Nucleus accumbens (tissue), 56 donors: ENCODE measurements at places on chromosomes 7 and 10.

- no peak for DNase-seq
Measured at GRCh38 chr7:95317966-95318365, 6.4 kb downstream of the PON1 start.

GRCh38 chr7:108136191-108136688, 6.1 kb upstream of the LAMB4 start:
- DNase-seq: no peak

DNA sequence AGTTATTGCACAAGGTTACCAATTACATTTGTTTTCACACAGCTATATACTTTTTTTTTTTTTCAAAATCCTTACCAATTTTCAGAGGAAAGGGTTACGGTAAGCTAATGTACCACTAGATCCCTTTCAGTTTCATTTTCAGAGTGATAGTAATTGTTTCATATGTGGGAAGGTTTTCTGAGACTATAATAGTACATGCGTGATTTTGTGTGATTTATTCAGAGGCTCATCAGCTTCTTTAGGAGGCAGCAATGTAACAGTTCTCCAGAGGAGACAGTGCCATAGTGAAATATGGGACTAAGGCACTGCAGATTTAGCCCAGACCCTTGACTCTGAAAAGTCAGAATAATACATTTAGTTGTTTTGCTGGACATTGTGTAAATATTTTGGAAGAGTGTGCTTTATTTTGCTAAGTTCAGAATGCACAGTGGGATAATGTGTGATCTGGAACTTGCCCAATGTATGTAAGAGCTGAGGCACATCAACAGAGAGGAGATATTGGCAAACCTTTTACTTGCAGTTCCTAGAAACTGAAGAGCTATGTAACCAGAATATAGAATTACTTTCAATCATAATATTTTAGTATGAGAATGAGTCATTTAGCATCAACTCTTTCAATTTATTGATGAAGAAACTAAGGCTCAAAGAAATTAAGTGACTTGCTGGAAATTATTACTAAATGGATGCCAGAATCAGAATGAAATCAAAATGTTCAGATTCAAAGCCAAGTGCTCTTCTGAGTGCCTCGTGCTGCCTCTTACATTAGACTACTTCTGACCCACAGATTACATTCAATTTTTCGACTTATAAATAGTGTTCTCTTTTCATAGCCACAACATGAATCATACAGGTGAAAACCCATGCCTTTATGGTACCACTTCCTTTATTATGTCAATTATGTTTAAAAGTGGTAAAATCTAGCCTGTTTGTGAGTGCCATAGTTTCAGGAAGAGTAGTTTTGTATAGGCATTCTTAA, 207.7 kb upstream of the TEX47 start:
- no peak for DNase-seq

DNA sequence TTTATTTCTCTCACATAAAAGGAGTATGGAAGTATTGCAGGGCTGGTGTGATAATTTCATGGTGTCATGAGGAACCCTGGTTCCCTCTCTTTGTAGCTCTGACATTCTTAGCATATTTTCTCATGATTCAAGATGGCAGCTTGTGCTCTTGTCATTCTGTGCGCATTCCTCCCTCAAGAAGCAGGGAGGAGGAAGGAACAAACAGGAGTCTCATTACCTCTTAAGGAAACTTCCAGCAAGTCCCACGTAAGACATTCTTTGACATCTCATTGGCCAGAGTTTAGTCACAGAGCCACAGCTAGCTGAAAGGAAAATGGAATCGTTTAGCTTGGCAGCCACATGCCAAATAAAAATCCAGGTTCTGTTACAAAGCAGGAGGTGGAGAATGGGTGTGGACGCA, 546.8 kb downstream of the LRMDA start:
- no peak for DNase-seq

- DNase-seq: no peak
Measured at GRCh38 chr10:94439275-94439861, 37.0 kb downstream of the TBC1D12 start.

DNA sequence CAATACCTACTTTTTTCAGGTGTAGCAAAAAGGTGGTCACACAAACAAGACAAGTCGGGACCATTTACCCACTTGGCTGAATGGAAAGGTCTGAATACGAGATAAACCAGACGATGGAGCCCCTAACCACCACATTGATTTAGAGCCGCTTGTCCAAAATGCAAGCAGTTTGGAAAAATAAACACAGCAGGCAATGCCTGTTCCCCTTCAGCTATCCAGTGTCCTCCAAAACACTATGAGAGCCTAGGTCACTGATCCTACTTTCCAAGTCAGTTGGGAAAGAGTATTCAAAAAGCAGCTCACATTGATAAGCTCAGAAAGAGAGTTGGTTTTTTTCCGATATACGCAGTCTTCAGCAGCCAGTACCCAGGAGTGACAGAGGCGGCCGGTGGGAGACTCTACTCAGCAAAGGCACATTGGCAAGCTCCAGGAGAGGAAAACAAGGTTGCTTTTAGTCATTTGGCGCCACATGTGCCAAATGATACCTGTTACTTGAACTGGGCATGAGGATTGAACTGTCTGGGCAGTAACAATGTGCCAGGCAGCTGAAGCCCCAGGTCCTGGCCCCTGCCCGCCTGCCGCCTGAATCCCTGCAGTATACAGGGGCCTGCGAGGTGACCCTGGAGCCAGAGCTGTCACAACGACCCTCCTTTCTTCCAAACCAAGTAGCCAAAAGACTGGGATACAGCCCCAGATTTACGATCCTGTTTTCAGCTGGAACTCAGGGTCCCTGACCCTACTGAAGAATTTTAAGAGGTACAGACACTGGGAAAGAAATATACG, 109.8 kb downstream of the PIP4K2A start:
- DNase-seq: no peak

DNA sequence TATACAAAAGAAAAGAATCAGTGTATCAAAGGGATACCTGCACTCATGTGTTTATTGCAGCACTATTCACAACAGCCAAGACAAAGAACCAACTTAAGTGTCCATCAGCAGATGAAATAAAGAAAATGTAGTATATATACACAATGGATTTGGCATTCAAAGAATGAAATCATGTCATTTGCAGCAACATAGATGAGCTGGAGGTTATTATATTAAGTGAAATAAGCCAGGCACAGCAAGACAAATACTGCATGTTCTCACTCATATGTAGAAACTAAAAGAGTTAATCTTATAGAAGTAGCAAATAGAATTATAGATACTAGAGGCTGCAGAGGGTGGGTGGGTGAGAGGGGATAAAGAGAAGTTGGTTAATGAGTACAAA, 28.3 kb downstream of the CNOT4 start:
- DNase-seq: no peak

DNA sequence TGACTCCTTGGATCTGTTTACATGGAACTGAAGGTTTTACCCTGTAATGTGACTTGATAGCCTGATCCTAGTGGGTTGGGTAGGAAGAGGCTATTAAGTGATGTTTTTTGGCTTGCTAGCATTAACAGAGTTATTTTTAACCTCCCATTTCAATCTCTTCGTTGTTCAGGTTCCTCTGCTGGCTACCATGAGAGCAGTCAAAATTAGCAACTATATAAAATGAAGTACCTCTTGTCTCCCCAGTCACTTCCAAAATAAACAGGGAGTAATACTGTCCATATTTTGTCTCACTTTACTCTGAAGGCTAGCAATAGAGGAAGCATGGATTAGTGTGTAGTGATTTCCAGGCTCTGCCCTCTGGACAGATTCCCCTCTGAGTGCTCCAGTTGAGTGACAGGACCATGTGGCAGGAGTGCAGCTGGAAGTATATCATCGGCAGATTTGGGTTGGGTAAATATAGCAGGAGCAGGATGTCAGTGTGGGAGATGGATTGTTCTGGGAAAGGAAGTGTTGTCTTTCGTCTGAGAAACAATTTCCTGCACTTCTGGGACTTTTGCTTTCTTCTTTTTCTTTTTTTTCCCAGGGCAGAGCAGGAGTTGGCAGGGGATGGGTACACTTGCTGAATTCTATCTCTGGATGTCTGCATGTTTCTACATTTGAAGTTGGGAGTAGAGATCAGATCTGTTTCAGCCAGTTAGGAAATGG, 35.2 kb downstream of the GBF1 start:
- no peak for DNase-seq

DNA sequence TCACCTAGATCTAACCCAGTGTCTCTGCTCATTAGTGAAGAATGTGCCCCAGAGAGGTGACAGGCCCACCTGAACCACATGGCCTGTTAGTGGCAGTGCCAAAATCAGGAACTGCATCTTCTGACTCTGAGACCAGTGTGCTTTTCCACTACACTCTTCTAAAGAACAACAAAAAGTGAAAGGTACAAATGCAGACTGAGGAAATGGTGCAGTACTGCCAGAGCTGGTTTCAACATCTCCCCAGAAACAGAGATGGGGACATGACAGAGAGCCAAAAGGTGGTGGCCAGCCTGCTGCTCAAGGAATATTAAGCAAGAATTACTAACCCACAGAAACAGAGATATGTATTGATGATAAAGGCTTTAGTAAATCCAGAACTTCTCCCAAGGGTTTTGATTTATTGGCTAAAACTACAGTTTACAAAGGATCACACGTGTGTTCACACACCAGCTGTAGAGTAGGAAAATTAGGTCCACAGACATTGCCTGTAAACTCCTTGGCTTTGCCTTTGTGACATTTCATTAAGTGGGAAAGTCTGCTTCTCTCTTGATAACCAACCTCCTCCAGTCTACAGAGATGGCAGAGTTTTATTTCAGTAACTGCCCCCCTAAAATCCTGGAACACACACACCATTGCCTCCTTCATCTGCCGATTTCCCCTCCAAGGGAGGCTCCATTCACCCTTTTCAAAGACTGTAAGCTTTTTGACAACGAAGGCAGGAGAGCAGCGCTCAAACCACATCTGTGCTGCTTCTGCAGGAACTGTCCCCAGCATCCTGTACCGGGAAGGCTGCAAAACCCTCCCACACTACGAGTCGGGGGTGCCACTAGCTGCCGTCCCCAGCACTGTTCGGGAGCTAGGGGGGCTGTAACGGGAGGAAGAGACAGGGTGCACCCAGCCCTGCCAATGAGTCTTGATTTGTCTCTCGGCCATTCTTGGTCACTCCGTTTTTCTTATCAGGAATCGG, 29.8 kb downstream of the GSDME start:
- no peak for DNase-seq

DNA sequence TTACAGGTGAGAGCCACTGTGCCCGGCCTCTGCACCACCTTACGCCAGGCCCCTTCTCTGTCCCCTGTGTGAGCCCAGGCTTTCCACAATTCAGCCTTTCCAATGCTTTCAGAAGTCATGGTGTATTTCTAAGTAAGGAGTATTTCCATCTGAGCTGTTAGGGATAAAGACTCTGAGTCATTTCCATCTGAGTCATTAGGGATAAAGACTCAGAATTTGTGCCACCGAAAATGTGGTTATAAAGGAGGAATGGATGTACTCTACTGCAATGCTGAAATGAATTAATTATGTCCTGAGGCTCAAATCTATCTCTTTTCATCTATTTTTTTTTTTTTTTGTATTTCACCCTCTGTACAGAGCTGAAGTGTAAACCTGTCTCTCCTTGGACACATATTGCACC, 84.0 kb downstream of the GATA3 start:
- DNase-seq: no peak

DNA sequence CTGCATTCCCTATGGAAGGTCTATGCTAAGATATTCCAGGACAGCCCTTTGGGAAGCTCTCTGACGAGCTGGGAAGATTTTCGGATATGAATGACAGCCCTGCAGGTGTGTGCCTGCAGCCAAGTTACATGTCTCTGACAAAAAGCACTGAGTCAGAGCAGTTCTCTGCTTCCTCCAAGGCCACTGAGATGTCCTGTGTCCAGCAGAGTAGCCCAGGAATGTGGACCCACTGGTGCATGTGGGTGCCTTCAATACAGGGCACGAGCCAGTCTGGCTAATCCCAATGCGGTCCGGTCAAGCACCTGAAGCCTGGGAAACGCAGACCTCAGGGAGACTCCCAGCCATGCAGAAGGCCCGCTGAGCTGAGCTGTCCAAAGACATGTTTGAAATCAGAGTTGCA, 565.7 kb downstream of the TCERG1L start:
- DNase-seq: no peak

DNA sequence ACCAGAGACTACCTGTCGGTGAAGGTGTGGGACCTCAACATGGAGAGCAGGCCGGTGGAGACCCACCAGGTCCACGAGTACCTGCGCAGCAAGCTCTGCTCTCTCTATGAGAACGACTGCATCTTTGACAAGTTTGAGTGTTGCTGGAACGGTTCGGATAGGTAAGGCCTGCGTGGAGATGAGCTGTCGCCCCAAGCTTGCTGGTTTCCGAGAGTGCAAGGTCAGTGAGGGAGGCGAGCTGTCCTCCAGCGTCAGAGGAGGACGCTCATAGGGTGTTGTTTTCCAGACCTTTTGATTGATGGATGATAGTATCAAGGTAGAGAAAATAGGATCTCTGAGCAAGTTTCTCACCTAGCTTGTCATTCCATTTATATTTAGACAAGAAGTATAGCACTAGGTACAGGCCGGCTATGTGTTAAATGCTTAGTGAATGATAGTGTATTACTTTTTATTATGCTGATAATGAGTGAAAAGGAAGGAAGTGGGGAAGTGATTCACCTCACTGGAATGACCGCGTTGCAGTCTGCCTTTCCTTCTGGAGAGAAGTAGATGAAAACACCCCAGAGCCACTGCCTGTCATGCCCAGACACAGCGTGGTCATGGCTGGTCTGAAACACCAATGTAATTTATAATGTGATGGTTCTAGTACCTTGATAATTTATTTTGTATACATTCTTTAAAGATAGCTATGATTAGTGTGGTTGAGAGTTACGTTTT, 33.9 kb downstream of the BNIP3 start:
- DNase-seq: no peak
